ENCODE measurements at places on chromosomes 6 and 20.

DNA sequence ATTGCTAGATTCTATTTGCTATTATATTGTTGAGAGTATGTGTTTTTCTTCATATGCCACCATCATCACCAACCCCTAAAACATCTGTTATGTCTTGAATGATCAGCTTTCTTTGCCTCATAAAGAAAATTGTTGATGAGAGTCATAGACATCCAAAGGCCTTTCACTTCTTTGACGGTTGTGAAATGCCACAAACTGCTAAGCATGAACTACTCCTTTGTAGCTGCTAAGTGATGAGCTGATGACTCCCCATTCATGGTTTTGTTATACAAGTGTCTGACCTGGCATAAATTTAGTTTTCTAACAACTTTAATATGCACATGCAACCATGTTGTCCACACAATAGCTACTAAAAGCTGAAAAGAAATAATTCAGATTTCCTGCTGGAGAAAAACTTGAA lies 684 bp upstream of the MED23 start:
- no peak for DNase-seq

DNA sequence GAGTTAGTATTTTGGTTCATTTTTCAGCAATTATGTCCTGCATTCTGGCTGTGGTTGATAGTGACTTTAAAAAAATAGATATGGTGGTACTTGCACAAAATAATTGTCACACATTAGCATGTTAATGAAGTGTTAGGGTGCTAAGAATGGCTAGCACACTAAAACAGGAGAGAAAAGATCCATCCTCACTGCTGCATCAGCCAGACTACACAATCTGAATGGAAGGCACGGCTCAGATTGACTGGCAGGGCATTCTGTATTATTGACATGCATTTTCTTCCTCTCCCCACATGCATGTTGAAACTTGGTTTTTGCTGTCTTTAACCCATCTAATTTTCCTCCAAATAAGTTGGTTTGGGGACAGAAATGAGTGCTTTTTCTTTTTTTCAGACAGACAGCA lies 306.3 kb downstream of the PRL start:
- DNase-seq = no peak

GRCh38 chr20:53735536-53736050 lies 142.0 kb upstream of the ZNF217 start:
- DNase-seq = peak; percentile 98

DNA sequence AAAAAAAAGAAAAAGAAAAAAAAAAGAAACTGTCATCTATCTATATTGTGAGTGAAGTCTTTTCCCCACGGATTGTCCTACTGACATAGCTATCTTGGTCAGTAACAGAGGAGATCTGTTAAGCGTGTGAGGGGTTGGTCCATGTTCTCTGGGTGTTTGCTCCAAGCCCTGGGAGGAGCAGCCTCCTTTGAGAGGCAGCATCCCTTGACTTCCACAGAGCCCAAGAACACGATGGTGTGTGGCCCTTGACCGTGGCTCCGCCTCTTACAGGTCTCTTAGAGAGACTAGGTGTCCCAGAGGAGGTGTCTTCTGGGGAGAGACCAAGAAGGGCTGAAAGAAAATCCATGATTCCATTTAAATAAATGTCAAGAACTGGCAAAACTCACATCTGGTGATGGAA lies 60.1 kb upstream of the GTSF1L start:
- DNase-seq = no peak

GRCh38 chr6:134739299-134740026 lies 210.4 kb downstream of the ALDH8A1 start:
- DNase-seq = peak; percentile 76

DNA sequence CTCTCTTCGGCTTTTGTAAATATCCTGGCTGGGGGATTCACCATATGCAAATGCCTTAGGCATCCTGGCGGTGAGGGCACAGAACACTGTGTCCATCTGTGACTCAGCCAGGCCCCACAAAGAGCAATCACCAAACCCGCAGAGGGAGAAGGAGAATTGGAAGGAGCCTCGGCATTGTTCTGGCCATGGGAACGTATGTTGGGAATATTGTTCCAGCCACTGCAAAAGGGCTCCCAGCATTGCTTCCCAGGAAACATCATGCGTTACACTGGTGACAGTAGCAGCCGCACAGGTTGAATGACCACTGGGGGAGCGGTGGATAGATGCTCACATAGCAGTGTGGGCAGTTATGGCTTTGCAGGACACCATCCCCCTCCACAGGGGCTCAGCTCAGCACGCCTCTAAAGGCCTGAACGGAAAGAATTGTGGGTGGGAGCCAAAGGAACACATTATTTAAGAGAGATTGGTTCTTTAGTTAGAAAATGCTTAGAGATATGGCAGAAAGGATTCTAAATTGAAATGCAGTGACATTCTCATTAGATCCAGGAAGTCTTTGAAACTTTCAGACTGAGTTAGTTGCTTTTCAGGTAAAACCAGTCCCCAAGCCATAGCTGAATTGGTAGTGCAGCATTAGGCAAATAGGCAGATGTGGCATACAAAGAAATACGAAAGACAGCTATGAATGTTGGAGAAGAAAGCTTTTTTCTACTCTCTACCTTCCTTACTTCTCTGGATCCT lies 104.3 kb downstream of the RNF144B start:
- no peak for DNase-seq

DNA sequence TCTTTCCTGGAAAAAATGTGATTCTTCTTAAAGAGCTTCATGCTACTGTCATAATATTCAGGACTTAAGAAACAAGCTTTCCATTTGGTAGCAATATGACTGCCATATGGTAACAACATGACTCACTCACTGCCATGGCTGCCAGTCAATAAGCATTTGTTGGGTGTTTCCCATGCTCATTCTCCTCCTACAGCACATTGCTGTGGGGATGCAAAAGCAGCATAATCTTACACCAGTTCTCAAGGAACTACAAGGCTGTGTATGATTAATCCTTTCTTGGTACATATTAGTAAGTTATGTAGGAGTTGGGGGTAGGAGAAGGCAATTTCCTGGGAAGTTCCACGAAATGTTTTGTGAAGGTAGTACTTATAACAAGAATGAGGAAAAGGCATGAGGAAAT lies 76.7 kb downstream of the CEP162 start:
- DNase-seq = peak; percentile 71

DNA sequence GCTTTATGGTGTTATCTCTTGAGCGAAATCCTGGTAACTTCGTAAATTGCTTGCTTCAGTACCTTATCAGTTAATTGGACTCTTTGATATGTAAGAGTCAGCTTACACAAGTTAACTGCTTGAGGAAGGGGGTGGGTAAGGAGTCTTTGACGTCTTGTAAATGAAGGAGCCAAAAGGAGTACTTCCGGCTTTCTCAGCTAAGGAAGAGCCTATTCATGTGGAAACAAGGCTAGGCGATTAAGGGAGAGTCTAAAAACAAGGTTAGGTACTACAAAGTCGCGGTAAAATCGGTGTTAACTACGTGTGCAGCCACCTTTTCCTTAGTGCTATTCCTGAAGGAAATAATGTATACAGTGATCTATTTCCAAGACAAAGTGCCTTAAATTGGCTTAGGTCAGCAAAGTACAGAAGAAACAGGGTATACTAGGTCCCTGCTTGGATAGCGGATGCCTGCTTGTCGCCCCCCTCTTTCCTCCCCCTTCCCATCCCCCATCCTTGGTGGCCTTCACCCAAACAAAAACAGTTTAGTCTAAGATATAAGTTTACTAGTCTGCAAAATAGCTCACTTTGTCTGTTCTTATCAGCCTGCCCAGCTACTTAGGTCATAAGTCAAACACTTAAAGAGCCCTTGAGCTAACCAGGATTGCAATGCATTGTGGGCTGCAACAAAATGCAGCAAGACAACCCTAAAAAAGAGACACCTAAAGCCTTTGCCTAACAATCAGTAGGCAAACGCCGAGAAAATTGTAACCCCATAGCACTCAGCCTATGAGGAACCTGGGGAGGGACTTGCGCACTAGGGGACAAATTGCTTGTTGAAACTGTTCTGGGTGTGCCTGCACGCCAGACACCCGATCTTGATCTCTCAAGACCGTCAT lies 147.3 kb downstream of the TRIM27 start:
- no peak for DNase-seq

GRCh38 chr20:53124075-53124551 lies 152.0 kb downstream of the TSHZ2 start:
- no peak for DNase-seq

DNA sequence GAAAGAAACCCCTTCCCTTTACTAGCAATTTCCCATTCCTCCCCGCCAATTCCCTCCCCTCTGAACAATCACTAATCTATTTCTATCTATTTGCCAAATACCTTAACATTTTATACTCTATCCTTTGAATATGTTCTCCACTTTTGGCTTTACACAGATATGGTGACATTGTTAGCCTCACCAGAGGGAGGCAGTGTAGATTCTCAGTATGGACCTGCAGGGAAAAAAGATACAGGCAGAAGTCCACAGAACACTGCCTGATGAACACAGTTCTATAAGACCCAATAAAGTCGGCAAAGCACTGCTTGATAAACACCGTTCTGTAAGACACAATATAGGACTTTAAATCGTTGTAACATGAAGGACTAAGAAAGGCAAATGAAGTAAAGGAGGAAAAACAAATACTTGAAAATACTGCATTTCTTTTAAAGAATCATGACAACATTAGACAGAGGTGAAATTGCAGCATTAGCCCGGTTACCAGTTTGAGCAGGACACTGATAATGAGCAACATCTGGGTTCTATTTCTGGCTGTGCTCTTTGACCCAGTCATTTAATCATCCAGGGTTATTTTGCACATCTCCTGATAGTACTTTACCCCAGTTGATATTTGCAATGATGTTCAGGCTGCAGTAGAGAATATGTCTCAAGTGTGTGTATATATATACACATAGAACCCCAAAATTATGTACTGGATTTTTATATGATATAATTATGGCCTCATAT lies 296.8 kb downstream of the UTRN start:
- DNase-seq = peak; percentile 28

GRCh38 chr6:6643398-6643797 lies 54.9 kb downstream of the LY86 start:
- no peak for DNase-seq

DNA sequence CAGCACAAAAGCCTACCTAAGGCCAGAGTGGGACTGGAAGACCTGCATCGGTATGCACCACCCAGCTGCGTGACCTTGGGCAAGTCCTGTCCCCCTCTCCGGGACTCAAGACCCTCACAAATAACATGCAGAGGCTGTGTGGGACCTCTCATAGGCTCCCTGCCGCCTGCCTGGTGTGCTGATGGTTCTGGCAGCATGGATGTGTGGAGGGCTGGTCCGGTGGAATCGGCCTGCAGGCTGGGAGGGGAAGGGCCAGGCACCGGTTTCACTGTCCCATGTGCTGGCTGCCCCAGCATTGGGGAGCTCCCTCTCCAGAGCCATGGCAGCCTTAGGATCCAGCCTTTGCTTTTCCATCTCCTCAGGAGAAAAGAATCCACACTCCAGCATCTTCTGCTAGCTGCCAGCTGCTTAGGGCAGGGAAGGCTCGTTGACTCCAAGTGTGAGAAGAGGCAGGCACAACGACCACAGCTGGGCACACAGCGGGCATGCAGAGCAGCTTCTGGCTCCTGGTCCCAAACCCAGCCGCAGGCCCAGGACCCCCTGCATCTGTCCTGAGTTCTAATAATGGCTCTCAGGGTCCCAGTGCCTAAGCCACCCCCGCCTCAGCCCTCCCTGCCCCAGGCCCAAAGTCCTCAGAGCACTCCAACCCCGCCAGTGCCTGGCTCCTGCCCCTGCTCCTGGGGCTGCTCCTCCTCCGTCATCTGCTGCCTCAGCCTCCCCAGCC lies 32.5 kb downstream of the TFEB start:
- DNase-seq = no peak

- DNase-seq = no peak
Observed at GRCh38 chr20:50930139-50930975, 880 bp downstream of the ADNP start.

- DNase-seq = peak; percentile 77
Observed at GRCh38 chr6:75386050-75386770, 101.6 kb upstream of the TMEM30A start.

DNA sequence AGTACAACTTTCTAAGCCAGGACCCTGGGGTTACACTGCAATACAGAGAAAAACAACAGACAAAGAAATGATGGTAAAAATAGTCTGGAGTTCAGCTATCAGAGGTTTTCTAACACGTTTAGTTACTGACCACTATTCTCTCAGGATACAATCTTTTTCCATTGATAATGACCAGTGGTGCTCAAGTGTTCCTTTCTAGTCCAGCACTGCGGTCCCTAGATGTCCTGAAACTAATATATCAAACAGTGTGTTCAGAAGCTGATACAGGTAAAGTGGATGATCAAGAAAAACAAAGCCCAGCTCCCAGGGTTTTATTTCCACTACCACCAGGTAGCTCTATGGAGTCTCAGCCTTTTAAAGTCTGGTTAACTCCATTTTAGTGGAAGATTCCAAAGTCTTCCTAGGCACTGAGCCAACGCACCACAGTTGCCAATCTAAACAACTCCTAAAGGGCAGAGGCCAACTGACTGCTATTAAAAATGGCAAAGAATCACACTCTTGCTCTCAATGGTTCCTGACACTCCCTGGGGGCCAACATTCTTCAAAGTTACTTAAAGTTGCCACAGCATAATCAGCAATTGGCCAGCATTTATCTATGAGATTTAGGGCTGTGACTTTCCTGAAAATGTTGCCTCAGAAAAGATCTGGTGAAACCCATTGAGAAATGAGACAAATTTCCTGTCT lies 38.2 kb downstream of the DZANK1 start:
- peak; percentile 8 for DNase-seq

- no peak for DNase-seq
Observed at GRCh38 chr6:24778121-24778520, 3.4 kb downstream of the GMNN start.

DNA sequence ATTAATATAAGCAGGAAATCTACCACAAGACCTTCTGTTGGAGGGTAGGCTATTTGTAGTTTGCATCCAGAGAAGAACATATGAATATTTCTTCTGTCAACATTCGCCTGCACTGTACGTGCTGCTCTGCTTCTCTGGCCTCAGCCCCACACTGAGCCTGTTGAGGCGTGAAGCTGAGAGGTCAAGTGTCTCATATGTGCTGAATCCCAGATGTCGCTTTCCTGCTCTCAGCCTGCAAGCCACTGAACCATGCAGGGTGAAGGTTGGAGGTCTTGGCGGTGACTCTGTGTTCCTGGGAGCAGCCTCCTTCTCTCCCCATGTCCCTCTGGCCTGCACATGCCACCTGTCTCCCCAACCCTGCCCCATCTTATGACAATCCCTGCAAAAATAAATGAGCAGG lies 83.6 kb downstream of the TMEM170B start:
- no peak for DNase-seq

- no peak for DNase-seq
Observed at GRCh38 chr6:30813631-30814145, 69.3 kb upstream of the IER3 start.

GRCh38 chr20:32352121-32352720 lies 5.9 kb upstream of the ASXL1 start:
- DNase-seq = no peak

DNA sequence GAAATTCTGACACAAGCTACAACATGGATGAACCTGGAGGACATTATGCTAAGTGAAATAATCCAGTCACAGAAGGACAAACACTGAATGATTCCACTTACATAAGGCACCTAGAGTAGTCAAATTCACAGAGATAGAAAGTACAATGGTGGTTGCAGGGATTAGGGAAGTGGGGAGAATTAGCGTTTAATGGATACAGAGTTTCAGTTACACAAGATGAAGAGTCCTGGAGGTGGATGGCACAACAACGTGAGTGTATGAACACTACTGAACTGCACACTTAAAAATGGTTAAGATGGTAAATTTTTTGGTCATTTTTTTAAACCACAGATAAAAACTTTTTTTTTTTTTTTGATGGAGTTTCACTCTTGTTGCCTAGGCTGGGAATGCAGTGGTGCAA lies 24.7 kb downstream of the MOCS3 start:
- no peak for DNase-seq

Measured in fibroblast of upper back skin (primary cell).